ENCODE measurements at places on chromosomes 3 and 15.

DNA sequence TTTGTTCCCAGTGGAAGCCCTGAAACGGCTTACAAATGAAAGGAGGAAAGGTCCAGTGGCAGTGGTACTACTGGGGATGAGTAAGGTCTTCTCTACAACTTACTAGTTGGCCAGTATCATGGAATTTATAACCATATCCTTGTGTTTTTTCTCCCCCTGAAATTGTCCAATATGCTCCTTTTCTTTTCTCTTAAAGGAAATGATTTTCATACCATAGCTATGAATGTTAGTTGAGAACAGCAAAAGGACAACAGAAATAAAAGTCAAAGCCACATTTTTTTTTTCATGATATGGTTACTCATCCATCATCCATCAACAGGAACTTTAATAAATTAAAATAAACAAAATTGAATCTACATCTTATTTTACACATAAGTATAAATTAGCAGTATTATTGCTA is 450.4 kb downstream of the MFSD1 start:
- no peak for DNase-seq

- DNase-seq: no peak
Observed at GRCh38 chr3:46673151-46674030, 20.1 kb downstream of the ALS2CL start.

- no peak for DNase-seq
Observed at GRCh38 chr3:186638259-186638658, 1.9 kb upstream of the FETUB start.

DNA sequence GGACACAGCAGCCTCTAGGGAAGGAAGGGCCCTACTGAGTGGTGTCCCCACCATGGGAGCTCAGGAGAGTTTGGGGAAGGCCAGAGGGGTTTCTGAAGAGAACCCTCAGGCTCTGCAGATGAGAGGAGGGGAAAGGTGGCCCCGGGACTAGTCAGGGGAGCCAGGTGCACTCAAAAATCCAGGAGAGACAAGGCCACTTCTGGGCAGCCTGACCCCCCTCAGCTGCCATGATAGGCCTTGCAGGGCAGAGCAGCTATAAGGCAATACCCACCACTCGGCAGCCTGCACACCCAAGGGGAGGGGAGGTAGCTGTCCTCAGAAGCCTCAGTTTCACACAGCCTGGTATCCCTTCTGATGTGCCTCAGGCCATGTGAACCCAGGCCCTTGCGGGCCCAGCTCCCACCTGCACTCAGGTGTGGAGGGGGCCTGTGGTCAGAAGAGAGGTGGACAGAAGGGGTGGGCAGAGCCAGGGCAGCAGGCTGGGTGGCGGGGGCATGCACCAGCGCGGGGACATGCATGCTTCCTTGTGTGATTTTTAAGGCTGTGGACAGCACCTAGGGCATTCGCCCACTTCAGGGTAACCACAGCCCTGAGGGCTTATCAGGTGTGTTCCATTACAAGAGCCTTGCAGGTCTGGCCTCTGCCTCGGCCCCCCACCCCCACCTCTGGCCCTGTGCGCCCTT is 34.6 kb downstream of the SRPRB start:
- DNase-seq: no peak

DNA sequence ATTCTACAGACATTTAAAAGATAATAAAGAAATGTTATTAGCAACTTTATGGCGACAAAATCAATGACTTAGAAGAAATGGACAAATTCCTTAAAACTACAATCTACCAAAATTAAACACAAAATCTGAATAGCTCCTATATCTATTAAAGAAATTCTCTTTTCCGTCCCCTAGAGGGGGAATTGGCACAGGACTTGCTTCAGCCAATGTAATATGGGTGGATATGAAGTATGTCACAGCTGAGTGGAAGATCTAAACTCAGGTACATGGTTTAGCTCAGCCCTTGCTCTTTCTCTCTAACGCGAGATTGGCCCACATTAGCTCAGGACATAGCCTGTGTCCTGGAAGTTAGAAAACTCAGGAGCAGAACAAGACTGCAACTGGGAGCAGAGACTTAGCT is 79.3 kb downstream of the DNAH12 start:
- no peak for DNase-seq

DNA sequence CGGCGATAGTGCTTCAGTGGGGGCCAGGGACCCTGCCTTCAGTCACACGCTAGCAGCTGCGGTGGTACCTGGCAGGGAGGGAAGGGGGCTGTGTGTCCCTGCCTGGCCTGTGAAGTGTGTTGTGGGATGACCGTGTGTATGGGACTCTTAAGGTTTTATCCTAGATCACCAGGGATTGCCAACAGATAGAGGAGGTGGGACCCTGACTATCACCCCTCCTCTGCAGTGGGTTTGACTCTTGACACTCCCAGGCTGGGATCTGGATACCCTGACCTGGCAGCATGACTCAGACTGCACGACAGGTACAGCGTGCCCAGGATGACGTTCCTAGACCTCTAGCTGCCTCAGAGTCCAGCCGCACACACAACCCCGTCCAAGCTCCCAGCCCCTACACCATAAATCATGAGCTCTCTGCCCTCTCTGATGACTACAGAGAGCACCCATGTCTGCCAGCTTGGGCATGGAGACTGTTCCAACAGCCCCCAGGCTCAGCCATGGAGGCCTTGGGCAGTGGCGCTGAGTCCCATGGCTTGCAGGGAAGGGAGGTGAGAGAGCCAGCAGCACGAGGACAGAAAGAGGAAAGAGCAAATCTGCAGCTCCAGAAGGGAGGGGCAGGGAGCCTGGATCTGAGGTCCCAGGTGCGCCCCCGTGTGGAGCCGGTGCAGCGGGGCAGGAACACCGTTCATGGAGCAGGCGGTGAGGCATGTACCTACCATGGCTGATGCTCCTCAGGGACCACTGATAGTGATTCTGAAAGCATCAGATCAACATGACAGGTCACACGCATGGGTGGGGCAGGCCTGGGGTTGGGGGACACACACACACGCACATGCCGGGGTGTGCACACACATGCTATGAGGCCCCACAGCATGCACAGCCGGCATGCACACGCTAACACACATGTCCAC is 71.0 kb downstream of the ADAMTS7 start:
- DNase-seq: peak; percentile 78

GRCh38 chr3:114168150-114168549 is 10.7 kb downstream of the DRD3 start:
- DNase-seq: no peak

DNA sequence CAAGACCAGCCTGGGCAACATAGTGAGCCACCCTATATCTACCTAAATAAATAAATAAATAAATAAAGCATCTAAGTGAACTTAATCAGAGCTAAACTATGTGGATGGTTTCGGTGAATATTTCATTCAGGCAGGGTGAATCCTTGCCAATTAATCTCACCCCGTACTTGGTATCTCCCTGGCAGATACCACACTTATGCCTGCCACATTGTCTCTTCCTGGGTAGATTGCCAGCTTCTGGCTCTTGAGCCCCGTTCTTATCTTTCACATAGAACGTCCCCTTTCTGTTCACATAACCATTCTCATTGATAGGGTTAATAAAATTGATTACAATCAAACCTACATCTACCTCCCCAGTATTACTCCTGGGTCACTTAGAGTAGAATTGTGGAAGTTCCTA is 7.0 kb downstream of the SNAP23 start:
- no peak for DNase-seq

DNA sequence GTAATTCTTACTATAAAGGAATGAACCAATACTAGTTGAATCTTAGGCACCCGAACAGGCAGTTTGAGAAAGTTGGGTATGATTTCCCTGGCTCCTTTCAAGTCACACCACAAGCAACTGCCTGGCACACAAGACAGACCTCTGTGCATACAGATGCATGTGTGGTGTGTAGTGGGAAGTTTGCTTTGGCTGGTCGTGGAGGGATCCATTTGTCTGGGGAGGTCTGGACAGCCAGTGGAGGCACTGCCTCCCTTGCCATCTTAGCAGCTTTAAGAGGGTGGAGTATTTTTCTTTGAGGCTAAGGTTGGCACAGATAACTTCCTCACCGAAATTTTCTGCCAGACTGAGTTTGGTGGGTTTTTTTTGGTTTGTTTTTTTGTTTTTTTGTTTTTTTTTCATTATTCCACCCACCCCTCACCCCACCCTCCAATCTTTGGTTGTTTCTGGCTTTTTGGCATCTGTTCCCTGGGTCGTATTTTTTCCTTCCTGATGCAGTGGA is 97.1 kb downstream of the TMEM212 start:
- DNase-seq: no peak

GRCh38 chr3:176375519-176375918 is 821.8 kb downstream of the TBL1XR1 start:
- no peak for DNase-seq

DNA sequence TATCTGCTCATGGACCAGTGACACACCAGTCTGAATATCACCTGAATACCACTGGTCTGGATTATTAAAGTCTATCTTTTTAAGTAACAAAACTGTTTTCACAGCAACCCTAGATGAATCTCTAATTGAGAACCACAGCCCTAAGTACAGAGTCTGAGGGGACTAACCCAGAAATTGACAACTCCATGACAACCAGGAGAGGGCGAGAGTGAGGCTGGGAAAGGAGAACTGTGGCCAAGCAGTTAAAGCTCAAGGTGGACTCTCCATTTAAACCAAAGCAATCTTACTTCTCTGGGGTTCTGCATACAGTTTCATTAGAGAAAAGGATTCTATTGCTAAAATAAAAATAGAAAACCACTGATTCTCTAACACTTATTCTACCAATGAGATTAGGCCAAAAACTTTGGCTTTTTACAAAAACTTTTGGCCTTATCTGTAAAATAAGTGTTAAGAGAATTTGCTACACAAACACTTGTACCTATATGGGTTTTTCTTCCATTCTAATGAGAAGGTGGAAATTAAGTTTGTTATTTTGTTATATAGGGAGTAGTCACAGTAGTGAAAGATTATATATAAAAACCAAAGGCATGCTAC is 11.4 kb downstream of the NEK10 start:
- DNase-seq: peak; percentile 63

- DNase-seq: no peak
Observed at GRCh38 chr3:73601481-73601880, 23.3 kb downstream of the PDZRN3 start.

DNA sequence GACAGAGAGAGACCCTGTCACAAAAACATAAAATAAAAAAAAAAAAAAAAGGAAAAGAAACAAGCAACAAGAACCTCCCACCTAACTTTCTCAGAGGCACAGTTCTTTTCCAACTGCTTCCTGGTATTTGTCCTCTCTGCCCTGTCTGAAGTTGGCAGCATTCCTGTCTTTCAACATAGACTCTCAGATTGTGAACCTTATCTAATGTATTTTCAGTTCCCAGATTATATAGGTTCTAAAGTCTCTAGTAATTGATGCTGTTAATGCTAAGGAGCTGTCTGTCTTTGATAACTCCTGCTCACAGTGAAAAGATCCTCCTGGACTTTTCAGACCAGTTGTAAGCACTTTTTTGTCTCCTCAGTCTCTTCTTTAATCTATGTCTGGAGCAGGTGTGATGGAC is 199.5 kb upstream of the P2RY1 start:
- DNase-seq: no peak

DNA sequence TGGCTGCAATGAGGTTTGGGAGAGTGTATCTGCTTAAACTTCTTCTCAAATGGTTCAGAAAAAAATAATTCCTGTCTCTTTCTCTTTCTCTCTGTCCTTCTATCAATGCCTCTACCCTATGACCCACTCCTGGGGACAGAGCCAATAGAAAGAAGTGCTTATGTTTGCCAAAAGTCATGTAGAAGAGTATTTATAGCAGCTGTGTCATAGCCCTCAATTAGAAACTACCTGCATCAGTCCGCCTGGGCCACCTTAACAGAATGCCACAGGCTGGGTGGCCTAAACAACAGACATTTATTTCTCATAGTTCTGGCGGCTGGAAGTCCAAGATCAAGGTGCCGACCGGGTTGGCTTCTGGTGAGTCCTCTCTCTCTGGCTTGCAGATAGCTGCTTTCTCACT is 92.5 kb downstream of the HMG20A start:
- DNase-seq: no peak

- DNase-seq: no peak
Observed at GRCh38 chr3:148657470-148657869, 40.2 kb upstream of the AGTR1 start.

DNA sequence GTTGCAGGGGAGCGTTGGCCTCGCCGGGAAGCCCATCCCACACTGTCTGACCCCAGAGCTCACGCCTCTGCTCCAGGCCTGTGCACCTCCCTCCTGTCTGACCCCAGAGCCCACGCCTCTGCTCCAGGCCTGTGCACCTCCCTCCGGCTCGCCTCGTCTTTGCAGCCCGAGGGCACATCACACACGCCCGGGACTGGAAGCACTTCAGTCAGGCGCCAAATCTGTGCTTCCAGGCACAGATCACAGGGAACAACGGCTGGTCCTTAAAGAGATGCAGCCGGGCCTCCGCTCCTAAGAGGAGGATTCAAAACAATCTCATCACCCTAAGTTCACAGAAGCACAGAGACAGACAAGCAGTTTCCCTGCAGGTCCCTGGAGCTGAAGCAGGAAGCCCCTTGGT is 103.0 kb upstream of the RPL32 start:
- peak; percentile 55 for DNase-seq

DNA sequence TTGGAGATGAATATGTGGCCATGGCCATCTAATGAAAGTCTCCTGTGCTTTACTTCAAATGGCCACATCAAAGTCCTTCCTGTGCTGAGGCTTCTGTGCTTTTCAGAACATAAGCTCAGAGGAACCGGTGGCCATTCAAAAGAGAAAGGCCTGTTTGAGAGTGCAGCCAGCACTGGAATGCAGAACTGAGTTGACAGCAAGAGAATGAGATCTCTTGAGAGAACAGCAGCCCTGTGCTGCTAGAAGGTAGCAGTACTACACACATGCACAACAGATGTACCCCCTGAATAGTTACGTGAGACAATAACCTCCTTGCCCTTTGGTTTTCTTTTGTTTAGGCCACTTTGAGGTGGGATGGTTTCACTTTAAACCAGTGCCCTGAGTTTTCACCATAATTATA is 292.5 kb downstream of the PTPRG start:
- DNase-seq: no peak

DNA sequence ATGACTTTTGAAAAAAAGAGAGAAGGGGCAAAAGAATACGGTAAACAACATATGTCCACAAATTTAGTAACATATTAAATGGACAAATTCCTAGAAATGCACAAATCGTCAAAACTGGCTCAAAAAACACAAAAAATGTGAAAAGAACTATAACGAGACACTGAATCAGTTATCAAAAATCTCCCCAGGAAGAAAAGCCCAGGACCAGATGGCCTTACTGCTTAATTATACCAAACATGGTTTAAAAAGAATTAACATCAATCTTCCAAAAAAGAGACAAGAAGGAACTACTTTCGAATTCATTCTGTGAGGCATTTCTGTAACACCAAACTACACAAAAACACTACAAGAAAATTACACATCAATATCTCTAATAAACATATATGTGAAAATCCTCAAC is 117.4 kb downstream of the STAG1 start:
- no peak for DNase-seq

DNA sequence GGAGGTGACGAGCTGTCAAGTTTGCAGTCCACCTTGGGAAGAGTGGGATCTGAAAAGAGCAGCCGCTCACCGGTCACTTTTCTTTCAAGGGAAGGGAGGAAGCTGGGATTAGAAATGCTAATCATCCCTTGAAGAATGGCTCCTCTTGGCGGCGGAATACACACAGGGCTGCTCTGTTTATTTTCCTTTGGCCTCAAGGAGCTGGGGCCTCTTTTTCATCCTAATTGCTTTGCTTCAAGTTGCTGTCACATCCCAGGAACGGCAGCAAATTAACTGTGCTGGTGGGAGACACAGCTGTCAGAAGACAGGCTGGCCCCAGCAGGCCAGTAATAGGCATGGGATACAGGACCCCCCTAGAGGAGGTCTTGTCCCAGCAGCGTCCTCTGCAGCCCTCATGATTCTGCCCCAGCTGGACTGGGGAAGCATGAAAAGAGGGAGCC is 6.7 kb downstream of the KBTBD13 start:
- DNase-seq: peak; percentile 73

- no peak for DNase-seq
Observed at GRCh38 chr15:57328897-57329296, 47.4 kb upstream of the CGNL1 start.
